Right forelimb (tissue), 1 donor: ENCODE measurements at places on chromosomes 2 and 18.

- no peak for DNase-seq
These were observed 21.2 kb downstream of the SMAD4 start for GRCh38 chr18:51051105-51051712.

DNA sequence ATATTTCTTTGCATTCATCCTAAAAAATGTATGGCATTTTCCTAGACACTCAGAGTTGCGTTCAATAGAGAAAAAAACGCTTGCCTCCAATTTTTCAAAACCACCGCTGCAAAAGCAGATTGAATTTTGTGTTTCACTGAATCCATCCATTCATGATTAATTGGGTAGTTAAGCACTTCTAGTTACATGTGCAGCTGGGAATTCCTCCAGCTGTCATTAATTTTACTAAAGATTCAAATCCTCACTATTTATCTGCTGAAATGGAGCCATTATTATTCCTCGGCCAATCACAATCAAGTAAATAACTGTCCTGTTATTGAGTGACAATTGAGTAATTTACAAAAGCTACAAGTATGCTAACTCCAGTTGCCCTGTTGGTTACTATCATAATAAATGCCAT lies 75.8 kb upstream of the ARL5A start:
- no peak for DNase-seq

DNA sequence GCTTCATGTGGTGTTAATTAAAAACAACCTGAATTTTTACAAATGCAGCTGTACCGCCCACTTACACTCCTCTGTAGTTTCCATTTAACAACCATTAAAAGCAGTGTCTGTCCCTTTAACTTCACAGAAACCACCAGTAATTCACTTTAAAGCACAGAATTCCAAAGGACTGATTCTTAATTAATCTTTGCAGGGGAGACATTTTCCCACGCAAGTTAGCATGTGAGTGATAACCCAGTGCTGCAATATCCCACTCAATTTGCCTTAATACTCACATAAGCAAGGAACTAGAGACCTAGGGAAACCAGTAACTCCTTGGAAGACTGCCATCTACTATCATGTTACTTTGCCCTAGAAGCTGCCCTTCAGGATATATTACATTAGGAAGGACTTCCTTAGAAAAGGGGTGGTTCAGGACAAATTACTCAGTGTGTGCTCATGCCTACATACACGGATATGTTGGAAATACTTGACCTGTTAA lies 102.3 kb downstream of the OSR1 start:
- DNase-seq, result no peak

DNA sequence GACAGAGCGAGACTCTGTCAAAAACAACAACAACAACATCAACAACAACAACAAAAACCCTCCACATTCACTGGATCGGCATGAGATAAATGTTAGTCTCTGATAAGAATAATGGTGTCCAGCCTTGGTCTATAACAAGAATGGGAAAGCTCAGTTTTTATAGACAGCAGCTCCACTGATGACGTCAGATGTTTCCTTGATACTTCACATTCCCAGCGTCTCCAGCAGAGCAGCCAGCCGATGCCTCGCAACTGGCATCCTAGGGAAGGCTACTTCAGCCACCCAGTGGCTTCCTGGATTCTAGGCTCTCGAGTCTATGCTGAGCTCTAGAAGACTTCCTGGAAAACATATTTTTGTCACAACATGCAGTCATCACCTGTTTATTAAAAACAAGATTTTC lies 271.4 kb upstream of the SMIM21 start:
- DNase-seq, result no peak

- DNase-seq, result no peak
These were observed 192.6 kb upstream of the ZEB2 start for GRCh38 chr2:144712550-144712940.

DNA sequence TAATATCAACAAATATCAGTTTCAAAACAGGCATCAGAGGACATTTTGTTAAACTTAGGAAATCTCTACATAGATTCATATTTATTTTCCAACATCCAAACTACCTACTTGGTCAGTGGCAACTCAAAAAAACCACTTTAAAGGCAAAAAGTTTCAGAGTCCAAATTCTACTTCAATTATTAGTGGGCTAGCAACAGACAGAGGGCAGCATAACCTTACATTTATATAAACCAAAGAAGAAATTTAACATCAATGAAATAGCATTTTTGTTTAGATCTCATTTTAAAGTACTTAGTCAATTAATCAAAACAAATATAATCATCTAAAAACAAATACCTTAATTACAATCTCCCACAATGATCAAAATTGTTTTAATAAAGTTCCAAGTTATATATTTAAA lies 33.3 kb downstream of the RTTN start:
- DNase-seq, result no peak

GRCh38 chr2:84875213-84875560 lies 5.7 kb downstream of the TRABD2A start:
- no peak for DNase-seq

- DNase-seq, result no peak
These were observed 797.1 kb downstream of the SLC4A3 start for GRCh38 chr2:220424561-220424960.
